Effector memory CD8-positive, alpha-beta T cell (primary cell): ENCODE measurements at places on chromosomes 16 and 17.

GRCh38 chr17:57774872-57775271 lies 29.8 kb upstream of the CCDC182 start:
- DNase-seq: no peak

DNA sequence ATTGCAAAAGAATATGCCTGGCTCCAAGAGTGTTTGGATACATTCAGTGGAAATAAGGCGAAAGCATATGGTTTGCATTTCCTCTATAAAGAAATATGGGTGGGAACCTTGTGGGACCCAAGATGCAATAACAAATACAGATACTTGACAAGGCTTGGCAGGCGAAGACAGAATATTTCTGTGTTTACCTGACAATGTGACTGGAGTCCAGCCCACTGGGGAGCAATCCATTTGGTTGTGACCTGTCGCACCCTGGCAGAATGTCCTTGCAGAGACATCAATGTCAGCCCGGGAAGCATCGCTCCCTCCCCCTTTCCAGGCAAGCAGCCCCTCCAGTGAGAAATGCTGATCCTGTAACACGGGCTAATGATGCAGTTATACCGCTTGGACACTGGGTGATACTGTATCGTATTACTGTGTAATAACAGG lies 296.6 kb downstream of the MAF start:
- no peak for DNase-seq

DNA sequence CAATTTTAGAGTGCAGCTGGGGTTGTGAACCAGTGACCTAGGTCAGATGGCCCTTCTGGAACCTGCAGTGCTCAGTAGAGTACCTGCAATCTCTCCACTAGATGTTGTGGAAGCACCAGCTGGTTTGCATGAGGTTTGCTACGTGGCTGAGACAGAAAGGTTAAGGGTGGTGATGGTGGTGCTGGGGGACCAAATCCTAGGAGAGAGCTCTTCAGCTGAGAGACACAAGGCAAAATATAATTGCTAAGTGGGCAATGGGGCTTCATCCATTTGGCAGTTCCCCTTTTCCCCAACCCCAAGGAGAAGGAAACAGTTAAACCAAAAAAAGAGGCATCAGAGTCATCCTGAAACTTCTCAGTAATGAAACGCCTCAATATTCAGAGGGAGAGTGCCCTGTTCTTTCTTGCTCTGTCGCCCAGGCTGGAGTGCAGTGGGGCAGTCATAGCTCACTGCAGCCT lies 13.9 kb downstream of the ITPRIPL2 start:
- no peak for DNase-seq

GRCh38 chr17:34533806-34534527 lies 45.4 kb upstream of the TMEM132E start:
- DNase-seq: no peak

- no peak for DNase-seq
Measured at GRCh38 chr16:85348911-85349334, 236.7 kb upstream of the CIBAR2 start.

- peak; percentile 61 for DNase-seq
Measured at GRCh38 chr17:16521070-16521727, 29.2 kb upstream of the LRRC75A start.

DNA sequence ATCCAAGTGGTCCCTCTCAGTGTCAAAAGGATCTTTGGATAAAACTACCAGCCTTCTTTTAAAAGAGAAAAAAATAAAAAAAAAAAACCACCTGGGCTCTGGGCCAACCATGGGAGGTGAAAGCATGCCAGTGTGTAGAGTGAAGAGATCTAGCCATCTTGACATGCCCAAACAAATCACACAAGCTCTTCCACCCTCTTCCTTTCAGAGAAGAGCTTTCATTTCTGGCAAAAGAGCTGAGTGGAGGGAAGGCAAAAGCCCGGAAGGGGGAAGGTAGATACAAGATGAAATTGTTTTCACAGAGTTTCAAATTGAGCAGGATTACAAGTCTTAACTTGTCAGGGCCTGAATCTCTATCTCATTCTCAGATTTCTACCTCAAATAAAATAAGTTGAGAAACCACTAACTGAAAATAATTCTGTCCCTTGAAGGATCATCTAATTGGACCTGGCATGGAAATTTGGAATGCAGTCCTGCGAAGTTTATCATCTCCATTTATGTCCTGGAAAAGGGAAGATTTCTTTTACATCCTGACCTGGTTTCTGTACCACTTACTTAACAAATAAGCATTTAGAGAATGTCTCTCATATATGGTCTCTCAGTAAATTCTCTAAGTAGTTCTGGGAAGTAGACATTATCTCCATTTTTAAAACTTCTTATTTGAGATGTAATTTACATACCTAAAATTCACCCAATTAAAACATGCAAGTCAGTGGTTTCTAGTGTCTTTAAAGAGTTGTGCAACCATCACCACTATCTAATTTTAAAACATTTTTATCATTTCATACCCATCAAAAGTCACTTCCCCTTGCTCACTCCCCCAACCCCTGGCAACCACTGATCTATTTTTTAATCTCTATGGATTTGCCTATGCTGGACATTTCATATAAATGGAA lies 93.7 kb downstream of the TANGO6 start:
- no peak for DNase-seq

GRCh38 chr16:51236583-51236982 lies 85.5 kb upstream of the SALL1 start:
- DNase-seq: no peak

DNA sequence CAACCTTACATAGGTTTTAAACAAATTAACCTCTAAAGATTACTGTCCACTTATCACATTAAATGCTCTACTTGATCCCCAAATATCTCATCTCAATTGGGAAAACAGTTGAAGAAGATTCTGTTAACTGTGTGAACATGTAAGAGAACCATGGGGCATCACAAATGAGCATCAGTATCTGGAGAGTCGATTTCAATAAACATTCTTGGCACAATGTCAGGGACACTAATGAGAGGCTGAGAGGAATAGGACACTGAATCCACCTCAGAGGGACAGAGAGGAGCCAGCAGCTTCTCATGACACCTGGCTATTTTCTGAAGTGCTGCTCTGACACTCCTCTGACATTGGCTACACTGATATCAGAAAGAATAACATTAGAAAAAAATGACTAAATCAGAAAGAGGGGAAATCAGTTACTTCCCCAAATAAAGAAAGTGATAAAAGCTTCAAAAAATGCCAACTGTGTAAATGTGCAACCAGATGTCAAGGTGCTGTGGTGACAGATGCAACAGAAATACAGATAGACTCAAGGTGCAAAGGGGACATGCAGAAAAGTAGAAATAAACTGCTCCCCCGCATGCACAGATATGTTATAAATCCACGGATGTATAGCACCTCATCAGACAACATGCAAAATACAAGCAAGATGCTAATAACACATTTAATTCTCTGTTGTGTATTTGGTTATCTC lies 67.4 kb downstream of the SNX11 start:
- DNase-seq: no peak

DNA sequence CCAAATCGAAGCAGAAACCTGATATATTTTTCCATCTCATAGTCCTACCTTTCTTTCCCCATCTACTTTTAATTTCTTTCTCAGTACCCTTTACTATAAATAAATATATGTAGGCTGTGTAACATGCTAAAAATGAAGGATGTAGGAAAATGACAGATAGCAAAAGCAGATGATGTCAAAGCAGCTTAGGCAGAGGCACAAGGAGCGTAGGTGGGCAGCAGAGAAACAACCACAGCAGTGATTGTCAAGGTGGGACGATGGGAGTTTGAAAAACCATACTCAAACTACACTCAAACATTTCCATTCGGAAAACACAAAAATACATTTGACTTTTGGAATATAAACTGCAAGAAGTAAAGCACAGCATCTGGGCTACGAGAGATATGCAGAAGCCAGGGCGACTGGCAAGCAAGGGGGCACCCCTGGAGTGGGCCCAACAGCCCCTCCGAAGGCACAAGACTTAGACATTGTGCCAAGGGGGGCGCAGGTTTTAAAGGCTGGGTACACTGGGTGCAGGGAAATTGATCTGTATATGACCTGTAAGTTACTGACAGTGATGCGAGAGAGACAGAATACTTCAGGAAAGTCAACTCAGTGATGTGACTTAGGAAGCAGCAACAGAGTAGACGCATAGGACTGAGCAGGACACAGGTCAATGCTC lies 31.1 kb downstream of the SNN start:
- no peak for DNase-seq

GRCh38 chr16:66920299-66920590 lies 1.6 kb upstream of the CDH16 start:
- no peak for DNase-seq

DNA sequence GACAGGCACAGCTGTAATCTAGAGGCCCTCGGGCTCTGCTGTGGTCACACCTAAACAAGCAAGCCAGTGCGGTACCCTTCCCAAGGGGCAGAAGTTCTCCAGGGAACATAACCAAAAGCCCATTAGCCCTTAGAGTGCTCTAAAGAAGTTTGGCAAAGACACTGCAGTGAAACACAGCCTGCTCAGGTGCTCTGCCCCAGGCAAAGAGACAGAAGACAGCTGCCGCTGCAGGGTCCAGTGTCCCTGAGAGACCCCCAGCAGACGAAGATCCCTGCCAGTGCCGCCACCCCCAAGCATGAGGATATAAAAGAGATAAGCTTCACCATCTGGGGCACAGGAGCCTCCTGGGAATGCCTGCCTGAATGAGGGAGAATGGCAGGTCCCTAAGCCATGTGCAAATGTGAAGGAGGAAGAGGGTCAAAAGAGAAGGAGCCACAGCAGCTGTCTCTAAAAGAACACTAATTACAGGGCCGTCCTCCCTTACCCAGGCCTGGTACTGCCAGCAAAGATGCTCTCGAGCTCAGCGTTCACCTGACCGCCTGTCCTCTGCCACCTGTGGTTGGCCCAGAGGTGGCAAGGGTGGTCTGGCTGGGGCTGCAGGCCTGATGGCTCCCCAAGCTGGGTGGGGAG lies 29.7 kb downstream of the CUEDC1 start:
- DNase-seq: no peak

- DNase-seq: no peak
Measured at GRCh38 chr16:23288209-23288608, 13.9 kb upstream of the SCNN1B start.

- DNase-seq: no peak
Measured at GRCh38 chr17:39852239-39852638, 11.9 kb downstream of the IKZF3 start.

DNA sequence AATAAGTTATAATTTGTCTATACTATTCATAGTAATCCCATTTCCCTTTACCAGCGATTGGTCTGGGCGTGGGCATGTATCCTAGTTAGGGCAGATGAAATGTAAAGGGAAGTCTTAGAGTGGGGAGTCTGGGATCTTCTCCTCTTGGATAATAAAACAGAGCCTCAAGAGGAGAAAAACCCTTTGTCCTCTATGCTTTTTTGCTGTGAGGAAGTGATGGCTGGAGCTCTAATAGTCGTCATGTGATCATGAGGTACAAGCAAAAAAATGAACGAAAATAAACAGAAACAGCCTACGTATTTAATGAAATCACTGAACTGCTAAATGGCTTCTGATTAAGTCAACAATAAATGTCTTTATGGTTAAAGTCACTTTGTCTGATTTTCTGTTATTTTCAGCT lies 26.8 kb downstream of the EFCAB5 start:
- no peak for DNase-seq

- DNase-seq: no peak
Measured at GRCh38 chr16:31429314-31429713, 1.2 kb upstream of the COX6A2 start.

DNA sequence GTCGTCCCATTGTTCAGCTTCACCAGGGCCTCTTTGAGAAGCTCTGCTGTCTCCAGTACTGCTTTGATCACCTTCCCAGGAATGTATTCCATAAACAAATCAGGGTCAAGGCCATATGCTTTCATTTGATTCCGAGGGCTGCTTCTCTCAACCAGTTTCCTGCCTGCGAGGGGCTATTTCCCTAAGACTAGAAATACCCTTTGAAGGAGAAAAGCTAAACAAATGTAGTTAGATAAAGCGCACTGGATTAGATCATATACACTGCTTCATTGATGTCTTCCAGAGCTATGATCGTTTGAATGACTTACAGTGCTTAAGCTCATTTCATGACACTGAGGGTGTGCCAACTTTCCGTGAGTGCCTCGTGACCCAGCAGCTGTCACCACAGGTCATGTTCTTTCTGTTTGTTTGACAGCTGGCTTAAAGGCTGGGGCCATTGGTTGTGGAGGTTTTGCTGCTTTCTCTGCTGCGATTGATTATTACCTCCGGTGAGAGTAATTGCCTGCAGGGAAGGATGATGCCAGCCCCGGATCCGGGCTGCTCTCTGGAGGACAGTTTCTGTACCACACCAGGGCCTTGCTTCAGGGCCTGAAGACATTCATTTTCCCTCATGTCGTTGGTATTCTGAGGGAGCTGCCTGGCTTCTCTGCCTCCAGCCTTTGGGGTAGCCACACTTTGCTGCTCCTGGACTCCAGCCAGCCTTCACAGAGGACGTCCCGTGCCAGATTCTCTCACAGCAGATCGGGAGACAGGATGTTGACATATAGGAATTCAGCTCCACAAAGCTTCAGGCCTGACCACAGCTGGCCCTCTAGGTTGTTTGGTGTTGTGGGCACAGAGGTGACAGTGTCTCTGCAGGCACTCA lies 3.9 kb downstream of the TIMM22 start:
- DNase-seq: no peak

DNA sequence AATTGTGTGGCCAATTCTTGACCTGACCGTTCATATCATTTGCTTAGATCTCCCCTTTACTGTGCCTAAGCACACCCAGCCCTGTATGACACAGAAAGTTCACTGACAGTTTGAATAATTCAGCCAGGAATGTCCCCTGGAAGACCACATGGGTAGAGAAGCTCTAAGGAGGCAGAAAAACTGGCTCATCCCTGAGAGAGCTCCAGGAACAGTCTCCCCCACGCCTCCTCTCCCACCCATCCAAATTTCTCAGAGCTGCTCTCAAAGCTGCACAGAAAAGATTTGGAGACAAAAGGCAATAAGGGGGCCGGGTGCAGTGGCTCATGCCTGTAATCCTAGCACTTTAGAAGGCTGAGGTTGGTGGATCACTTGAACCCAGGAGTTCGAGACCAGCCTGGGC lies 11.2 kb downstream of the PRAC1 start:
- DNase-seq: no peak

GRCh38 chr17:79269620-79270019 lies 195.0 kb downstream of the ENGASE start:
- no peak for DNase-seq

DNA sequence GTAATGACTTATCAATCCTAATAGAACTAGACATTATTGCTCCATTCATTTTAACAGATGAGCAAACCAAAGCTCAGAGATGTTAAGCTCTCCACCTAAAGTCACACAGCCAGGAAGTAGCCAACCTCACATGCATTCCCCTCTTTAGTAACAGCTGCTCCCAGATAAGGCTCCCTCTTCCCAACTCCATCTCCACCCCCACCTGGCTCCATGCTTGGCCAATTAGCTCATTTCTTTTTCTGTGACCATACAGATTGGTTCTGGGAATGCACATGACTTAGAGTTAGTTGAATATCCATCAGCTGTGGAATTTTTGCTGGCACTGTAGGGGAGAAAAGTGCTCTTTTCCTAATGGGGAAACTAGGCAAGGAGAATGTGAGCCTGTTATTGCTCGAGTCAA lies 13.0 kb downstream of the CBLN1 start:
- DNase-seq: no peak
